Activated CD4-positive, alpha-beta T cell treated with anti-CD3 and anti-CD28 coated beads, Interleukin-2, amount 10 ng/mL, durations not matched to agents 24 days and 14 days (primary cell): ENCODE measurements at places on chromosomes 4 and X. TPM values are rescaled to one million over a fixed set of nuclear protein-coding genes. Genes with fewer than 3 reads are reported as not detected.

Gene CLIC2
- 0.17 and 0.58 TPM in 2 replicates for total RNA-seq

Gene DGKK
- total RNA-seq: not detected in 2 replicates

Gene MAGEC2
- not detected in 2 replicates for total RNA-seq

Gene SYP
- total RNA-seq: 4.9 and 5.3 TPM in 2 replicates

Gene P2RY10
- 34.1 and 38.8 TPM in 2 replicates for total RNA-seq

Gene ZNF280C
- 6.0 and 7.5 TPM in 2 replicates for total RNA-seq

Gene CEP135
- total RNA-seq: 16.3 and 16.9 TPM in 2 replicates

Gene ATOH1
- not detected in 2 replicates for total RNA-seq

Gene RNF150
- total RNA-seq: 0.02 TPM in 1 of 2 replicates, not detected in the other

Gene TMEM271
- total RNA-seq: not detected in 2 replicates

Gene F8A3
- 24.4 and 29.1 TPM in 2 replicates for total RNA-seq

Gene FAM184B
- not detected in 2 replicates for total RNA-seq

Gene FGD1
- 0.09 and 0.14 TPM in 2 replicates for total RNA-seq

Gene LEF1
- total RNA-seq: 131 and 141 TPM in 2 replicates

Gene PLK4
- total RNA-seq: 44.5 and 44.7 TPM in 2 replicates

Gene CNKSR2
- total RNA-seq: 7.1 and 10.2 TPM in 2 replicates

Gene NUDT11
- total RNA-seq: 3.4 and 3.6 TPM in 2 replicates

Gene KIAA1210
- not detected in 2 replicates for total RNA-seq

Gene FAM53A
- total RNA-seq: 3.5 and 4.0 TPM in 2 replicates

Gene RADX
- total RNA-seq: 5.7 and 7.4 TPM in 2 replicates

Gene F11
- not detected in 2 replicates for total RNA-seq

Gene CXCL9
- total RNA-seq: 0.14 TPM in 1 of 2 replicates, not detected in the other

Gene HTT
- 67.4 and 70.6 TPM in 2 replicates for total RNA-seq
